Cardiac muscle cell (in vitro differentiated cells and primary cell): ENCODE measurements at places on chromosomes 12 and 14. TPM values are rescaled to one million over a fixed set of nuclear protein-coding genes. Genes with fewer than 3 reads are reported as not detected.

- H3K27me3 ChIP-seq = no peaks in the 10 kb centered on the region
- H3K36me3 ChIP-seq = no peaks in the 10 kb centered on the region
- peaks cover 11% of the 10 kb centered on the region for H3K4me1 ChIP-seq
- DNase-seq = no peak
- peak overlapping the region; percentile 61 for H3K4me3 ChIP-seq
- H3K27ac ChIP-seq = peak overlapping the region; percentile 85
Measured at GRCh38 chr12:67647181-67647798, 1.3 kb upstream of the DYRK2 start.

The SPRYD4 gene
- 3.6 and 4.9 TPM in 2 replicates for total RNA-seq

The CCDC38 gene
- not detected in 2 replicates for total RNA-seq

DNA sequence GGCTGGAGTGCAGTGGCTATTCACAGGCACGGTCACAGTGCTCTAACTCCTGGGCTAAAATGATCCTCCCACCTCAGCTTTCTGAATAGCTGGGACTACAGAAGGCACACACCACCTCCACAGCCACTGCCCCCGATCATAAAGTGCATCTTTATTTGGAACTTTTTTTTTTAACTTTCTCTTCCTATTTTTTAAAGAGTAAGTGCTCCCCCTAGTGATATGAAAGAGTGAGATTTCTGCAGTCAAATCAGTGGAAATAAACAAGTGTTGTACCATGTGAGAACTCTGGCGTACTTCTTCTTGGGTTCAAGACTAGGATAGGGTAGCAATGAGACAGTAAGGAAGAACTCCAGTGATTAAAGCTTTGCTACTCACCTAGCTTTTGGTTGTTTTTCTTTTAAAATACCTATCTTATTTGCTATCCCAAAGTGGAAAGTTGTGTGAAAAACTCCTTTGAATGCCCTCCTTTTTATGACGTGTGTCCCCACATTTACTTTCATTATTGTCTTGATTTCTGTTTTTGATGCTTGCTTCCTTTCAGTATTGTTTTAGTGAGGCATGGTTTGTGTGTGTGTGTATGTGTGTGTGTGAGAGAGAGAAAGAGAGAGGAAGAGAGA, 6.6 kb downstream of the PPP4R4 start:
- peaks cover 6% of the 10 kb centered on the region for H3K4me1 ChIP-seq
- peaks cover 23% of the 10 kb centered on the region for H3K27me3 ChIP-seq
- H3K27ac ChIP-seq = no peak overlapping the region
- DNase-seq = peak; percentile 49
- H3K36me3 ChIP-seq = no peaks in the 10 kb centered on the region
- H3K4me3 ChIP-seq = no peak overlapping the region

DNA sequence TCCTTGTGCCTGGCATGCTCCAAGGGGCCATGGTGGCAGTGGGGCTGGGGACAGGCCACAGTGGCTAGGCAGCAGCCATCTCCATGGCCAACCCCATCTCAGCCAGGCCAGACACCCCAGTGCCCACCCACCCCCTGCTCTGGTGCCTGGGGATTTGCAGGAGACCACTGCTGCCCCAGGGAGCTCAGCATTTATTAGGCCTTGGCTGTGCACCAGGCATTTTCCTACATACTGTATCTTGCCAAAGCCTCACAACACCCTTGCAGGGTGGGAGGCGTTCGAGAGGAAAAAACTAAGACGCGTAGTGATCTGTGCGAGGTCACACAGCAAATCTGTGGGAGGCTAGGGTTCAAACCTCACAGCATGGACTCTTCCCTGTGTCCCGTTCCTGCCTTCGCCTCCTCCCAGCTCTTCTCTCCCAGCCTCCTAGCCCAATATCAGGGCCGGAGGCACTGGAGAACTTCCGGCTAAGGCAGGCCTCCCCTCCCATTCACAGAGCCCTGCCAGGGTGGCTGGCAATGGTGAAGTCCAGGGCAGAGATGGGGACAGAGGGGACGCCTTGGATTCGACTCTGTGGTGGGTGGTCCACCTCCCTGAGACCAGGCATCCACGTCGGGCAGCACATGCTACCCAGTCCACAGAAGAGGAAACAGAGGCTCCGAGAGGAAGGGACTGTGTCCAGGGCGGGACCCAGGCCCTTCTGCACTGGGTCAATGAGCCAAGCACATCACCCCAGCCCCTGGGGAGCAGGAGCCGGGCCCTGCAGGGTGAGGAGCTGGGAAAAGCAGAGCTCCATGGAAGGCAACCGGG, 57.4 kb downstream of the FAM222A start:
- H3K36me3 ChIP-seq = no peaks in the 10 kb centered on the region
- DNase-seq = no peak
- no peak overlapping the region for H3K4me3 ChIP-seq

The TRIM9 gene
- total RNA-seq = 2.3 and 2.9 TPM in 2 replicates

DNA sequence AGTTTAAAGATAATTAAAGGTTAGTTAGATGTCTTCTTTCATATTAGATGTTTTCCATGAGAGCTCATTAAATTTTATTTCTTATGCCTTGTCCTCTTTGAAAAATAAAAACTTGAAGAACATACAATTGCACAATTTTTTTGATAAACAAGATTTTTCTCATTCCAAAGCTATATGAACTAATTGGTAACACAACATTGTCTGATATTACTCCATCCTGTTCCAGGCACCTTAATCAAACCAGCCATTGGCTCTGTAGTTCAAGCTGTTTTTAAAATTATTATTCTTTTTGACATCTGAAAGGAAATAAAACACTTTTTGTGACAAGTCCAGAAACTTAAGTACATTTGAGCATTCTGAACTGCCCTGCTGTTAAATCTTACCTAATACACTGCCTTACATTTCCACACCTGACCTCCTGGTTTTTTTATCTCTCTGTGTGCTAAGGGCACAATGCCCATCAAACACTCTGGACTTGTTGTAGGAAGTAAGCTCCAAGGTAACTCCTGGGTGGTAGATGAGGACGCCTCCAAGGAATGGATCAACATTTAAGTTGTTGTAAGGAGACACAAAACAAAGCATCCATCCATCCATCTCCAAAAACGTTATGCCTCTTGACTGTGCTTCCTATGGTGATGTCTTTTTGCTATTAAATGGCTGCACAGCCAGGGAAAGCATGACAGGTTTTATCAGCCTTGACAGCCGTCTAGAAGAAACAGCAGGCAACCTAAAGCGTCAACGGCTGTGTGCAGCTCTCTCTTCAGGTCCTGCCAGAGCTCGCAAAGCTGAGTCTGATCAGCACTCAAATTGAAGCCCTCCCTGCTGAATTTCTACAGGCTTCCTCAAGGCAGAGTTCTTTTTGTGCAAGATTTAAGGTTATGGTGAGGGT, 449.9 kb upstream of the FLRT2 start:
- no peak overlapping the region for H3K4me3 ChIP-seq
- H3K36me3 ChIP-seq = no peaks in the 10 kb centered on the region
- H3K4me1 ChIP-seq = peaks cover 13% of the 10 kb centered on the region
- H3K27me3 ChIP-seq = no peaks in the 10 kb centered on the region
- H3K27ac ChIP-seq = no peak overlapping the region

The CDC42BPB gene
- total RNA-seq = 67.2 and 91.6 TPM in 2 replicates

- no peak overlapping the region for H3K4me3 ChIP-seq
- no peaks in the 10 kb centered on the region for H3K36me3 ChIP-seq
- DNase-seq = no peak
- H3K4me1 ChIP-seq = peaks cover 10% of the 10 kb centered on the region
- no peaks in the 10 kb centered on the region for H3K27me3 ChIP-seq
- H3K27ac ChIP-seq = no peak overlapping the region
Measured at GRCh38 chr14:77612011-77612620, 4.3 kb downstream of the SPTLC2 start.

DNA sequence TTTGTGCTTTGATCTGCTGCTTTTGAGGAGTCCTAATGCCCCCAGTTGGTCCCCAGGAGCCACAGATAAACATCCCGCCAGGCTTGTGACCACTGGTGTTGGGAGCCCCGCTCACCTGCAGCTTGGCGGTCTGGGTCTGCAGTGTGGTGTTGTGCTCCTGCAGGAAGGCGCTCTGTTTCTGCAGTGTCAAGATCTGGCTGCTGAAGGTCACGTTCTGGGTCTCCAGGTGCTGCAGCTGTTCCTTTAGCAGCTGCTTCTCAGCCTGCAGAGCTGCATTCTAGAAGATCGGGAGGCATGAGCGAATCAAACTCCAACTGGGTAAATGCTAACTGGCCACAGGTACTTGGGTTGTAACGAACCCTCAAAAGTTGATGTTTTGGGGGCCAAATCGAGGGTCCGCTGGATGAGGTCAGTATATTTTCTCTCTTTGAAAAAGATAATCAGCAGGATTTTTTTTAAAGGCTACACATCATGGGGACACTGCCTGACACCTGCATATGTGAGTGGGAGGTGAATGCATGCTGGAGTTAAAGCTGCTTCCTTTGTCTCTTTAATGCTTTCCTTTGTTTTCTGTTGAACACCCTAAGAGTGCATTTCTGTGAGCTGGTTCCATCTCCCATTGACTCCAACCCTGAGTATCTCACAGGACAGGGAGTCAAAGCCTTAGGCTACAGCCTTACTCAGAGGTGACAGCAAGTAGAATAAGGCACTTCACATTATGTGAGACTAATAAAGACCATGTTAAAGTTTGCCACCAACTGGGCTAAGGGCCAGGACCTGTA, 61.3 kb upstream of the GPR68 start:
- peaks cover 40% of the 10 kb centered on the region for H3K27me3 ChIP-seq
- H3K4me1 ChIP-seq = no peaks in the 10 kb centered on the region
- no peak overlapping the region for H3K27ac ChIP-seq
- H3K4me3 ChIP-seq = no peak overlapping the region
- DNase-seq = no peak
- H3K36me3 ChIP-seq = no peaks in the 10 kb centered on the region

- no peak overlapping the region for H3K4me3 ChIP-seq
- H3K36me3 ChIP-seq = no peaks in the 10 kb centered on the region
- DNase-seq = peak; percentile 53
- no peak overlapping the region for H3K27ac ChIP-seq
- H3K27me3 ChIP-seq = no peaks in the 10 kb centered on the region
Measured at GRCh38 chr12:64522316-64522715, 70.4 kb downstream of the TBK1 start.

GRCh38 chr12:20272801-20273200, 95.5 kb upstream of the PDE3A start:
- peaks cover 25% of the 10 kb centered on the region for H3K27me3 ChIP-seq
- no peak overlapping the region for H3K27ac ChIP-seq
- H3K4me3 ChIP-seq = no peak overlapping the region
- DNase-seq = peak; percentile 59
- H3K36me3 ChIP-seq = no peaks in the 10 kb centered on the region
- peaks cover 2% of the 10 kb centered on the region for H3K4me1 ChIP-seq

The MUCL1 gene
- not detected in 2 replicates for total RNA-seq

- no peaks in the 10 kb centered on the region for H3K36me3 ChIP-seq
- H3K4me3 ChIP-seq = no peak overlapping the region
- peak; percentile 54 for DNase-seq
- H3K27ac ChIP-seq = peak overlapping the region; percentile 69
- H3K27me3 ChIP-seq = no peaks in the 10 kb centered on the region
- H3K4me1 ChIP-seq = peaks cover 36% of the 10 kb centered on the region
Measured at GRCh38 chr12:11812586-11813437, 163.3 kb downstream of the ETV6 start.

GRCh38 chr12:71749666-71750065, 5.0 kb upstream of the RAB21 start:
- peaks cover 9% of the 10 kb centered on the region for H3K27me3 ChIP-seq
- peak; percentile 44 for DNase-seq
- H3K36me3 ChIP-seq = no peaks in the 10 kb centered on the region
- no peak overlapping the region for H3K27ac ChIP-seq
- H3K4me3 ChIP-seq = no peak overlapping the region
